Nephron progenitor cell (in vitro differentiated cells): ENCODE measurements at places on chromosomes 13 and 19.

- DNase-seq: no peak
These were observed 3.7 kb upstream of the TYROBP start for GRCh38 chr19:35911790-35912189.

DNA sequence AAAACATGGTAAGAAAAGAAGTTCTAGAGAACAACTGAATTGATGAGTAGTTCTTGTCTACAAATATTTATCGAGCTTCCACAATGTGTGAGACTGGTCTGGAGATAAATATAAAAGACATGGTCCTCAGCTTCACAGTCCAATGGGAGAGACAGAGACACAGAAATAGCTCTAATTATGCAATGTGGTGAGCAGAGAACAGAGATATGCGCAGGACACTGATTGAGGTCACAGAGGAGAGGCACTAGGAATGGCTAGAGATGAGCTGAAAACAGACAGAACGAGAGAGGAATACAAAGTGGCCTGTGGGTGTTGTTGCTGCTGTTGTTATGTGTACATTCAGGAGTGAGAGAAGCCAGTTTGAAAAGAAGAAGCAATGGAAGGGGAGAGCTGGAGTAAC lies 53.2 kb downstream of the GPALPP1 start:
- no peak for DNase-seq

DNA sequence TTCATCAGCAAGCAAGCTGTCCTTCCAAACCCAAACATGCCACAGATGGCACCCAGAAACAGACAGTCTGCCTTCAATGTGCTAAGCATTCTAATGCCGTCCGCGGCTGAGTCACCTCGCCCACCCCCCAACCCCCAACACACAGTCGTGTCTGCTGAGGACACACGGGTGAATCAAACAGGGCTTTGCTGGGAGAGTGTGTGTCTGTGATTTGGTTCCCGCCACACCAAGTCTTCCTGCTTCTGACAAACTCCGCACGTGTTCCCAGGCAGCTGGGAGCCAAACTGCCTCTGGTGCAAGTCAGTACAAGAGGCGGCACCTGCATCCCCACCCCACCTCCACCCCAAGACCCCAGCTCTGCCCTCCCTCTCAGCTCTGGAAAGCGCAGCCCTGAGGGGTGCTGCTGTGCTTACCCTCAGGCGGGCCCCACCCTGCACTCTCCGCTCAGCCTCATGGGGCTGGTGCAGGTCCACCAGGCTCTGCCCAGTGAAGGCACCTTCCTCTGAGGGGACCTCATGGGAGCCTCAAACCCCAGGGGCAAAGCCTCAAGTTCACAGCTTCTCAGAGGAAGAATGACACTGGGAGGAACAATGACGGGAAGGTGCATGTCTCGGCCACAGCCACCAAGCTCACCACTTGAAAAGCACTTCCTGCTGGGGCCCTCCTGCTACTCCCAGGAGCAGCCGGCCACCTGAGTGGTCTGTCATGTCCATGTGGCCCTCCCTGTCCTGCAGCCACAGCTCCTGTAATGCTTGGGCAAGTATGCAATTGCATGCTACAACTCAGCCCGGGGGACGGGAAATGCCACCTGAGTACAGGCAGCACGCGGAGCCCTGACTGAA lies 15.0 kb upstream of the SLC35E1 start:
- peak; percentile 34 for DNase-seq

DNA sequence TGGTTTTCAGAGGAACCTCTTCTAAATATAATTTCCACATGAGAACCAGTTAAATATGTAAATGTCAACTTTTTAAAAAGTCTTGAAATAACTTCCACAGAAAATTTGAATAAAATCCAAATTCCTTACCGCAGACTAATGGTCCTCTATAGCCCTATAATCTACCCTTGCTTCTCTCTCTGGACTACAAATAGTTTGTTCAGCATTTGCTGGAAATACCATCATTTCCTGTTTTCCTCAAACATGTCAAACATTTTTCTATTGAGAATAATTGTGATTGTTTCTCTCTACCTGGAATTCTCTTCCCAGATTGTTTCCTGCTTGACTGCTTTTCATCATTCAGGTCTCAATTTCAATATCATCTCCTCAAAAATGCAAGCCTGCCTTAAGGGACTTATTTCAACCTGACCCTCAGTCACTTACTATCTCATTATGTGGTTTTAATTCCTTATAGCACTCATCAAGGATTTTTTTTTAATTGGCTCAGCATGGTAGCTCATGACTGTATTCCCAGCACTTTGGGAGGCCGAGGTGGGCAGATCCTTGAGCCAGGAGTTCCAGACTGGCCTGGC lies 898.9 kb upstream of the MIR17HG start:
- no peak for DNase-seq

DNA sequence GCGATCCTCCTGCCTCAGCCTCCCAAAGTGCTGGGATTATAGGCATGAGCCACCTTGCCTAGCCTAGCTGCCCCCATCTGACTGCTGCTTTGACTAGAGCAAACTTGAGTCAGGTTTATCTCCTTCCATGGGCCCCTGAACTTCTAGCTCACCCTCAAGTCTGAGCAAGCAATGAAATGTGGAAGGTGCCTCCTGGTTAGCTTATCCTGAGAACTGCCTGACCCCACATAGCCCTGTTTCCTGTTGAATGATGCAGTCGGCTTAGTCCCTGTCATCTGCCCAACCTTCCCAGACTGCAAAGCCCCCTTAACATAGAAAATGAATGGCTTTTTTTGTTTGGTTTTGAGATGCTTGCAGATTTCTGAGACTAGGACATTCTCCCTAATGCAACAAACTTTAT lies 8.9 kb upstream of the TMEM160 start:
- no peak for DNase-seq

GRCh38 chr13:29674532-29674931 lies 79.0 kb upstream of the SLC7A1 start:
- DNase-seq: no peak

DNA sequence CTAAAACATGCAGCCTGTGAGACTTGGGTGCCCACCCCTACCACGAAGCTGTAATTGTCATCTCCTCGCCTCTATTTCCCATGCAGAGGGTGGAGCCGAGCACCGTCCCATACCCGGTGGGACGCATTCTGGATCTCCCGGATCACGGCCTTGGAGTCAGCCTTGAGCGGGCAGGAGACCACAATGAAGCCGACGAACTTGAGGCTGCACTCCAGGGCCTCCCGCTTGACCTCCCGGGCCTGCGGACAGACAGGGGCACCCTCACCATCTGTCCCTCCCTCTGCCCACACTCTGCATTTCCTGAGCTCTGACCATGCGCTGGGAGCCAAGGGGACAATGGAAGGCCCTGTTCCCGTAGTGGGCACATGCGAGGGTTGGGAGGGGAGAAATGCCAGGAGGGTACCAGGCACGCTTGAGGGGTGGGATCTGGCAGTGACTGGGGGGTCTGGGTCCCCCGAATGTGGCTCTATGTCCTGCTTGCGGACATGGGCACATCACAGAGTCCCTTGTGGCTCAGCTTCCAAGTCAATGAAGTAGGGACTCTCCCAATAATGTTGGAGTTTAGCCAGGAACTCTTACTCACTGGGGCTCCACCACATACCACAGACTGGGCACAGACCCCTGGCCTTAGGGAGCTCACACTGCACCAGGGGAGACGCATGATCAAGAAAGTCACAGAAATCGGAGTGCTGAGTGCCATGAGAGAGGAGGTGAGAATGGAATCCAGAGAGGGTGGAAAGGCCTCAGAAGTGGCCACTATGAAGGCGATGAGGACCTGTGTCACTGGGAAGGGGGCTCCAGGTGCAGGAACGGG lies 9.2 kb upstream of the GMIP start:
- DNase-seq: no peak

DNA sequence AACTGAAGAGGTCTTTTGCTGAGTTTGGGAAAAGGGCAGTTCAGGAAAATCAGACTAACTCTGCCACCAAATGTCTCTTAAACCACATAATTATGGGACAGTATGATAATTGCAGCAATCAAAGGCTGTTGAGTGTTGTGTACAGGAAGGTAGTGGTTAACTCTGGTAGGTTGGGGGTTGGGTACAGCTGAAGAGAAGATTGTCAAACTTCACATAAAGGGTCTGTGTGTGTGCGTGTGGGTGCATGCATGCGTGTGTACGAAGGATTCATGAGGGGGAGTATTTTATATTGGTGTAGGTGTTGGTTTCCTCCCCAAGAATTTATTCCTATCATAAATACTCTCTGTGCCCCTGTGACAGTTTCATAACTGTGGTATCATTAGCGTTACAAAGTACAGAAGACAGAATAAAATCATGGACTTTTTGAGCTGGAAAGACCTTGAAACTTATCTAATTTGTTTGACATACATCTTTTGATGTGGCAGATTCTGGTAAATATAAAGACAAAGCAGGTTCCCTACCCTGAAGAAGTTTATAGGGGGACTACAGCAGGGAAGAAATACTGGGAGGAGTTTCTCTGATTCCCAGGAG lies 94.1 kb downstream of the PCCA start:
- DNase-seq: no peak

DNA sequence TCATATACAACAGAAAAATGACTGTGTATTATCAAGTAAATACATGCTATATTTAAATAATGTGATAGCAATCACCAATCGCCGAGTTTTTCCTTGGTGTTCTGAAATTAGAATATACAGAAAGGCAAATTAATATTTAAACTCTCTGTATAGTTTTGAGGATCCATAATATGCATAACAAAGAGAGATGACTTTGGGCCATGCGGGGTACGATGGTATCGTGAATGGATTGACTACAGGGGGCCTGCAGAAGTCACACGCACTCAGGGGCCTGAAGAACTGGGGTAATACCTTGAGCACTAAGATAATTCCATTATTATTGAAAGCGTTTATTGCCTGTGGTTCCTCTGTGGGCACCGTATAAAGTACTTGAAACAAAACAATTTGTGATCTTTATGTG lies 314.0 kb downstream of the TEX29 start:
- no peak for DNase-seq

DNA sequence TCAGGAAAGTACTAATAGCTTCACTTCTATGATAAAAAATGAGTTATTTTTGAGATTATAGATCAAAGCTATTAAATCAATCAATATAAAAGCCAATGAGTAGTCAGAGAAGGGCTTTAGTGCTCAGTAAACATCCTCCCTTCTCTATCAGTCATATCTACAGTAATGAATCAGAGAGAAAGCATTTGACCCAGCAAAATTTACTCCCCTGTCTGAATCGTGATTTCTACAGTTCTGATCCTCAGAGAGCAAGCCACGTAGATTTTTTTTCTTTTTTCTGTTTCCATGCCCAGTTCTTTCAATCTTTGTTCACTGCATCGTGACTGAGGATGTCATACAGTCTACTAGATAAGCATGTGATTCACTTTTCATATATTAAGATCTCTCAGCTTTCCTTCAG lies 16.2 kb upstream of the MBNL2 start:
- DNase-seq: no peak

DNA sequence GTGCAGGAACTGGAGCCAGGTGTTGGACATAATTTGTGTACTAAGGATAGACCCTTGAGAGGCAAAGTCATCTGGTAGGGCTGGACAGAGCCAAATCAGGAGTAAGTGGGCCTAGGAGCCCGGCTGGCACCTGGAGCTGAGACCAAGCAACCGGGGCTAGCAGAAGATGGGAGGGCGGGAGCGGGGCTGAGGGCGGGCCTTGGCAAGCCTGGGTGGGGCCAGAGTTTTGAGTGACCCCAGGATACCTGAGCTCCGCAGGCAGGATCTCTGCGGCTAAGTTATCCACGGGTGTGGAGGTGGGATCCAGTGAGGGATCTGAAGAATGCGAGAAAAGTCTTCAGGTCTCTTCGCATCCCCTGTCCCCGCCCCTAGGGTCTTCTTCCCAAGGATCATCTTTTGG lies 8.2 kb downstream of the HOOK2 start:
- DNase-seq: no peak

DNA sequence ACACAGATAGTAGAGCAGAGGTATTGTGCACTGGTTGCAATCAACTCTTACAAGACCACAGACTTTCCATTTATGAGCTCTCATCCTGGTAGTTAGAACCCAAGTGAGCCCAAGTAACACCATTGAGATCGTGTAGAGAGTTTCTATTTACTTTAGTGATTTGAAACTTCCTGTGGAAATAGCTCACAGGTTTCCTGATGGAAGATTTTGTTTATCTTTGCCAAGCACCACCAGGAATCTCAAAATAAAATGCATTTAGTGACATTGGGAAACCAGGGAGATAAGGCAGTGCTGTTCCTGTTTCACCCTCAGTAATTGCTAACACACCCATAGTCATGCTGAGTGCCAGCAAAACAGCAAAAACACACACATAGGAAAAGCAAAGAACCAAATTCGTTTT lies 102.5 kb downstream of the FLT1 start:
- DNase-seq: no peak

GRCh38 chr19:51034704-51035103 lies at the start of gene KLK12:
TSS of gene KLK12 (minus strand) at chr19:51035002. CDS start at chr19:51034621, 381 bp downstream.
- DNase-seq: no peak

GRCh38 chr19:29576761-29577648 lies 29.1 kb upstream of the POP4 start:
- no peak for DNase-seq

DNA sequence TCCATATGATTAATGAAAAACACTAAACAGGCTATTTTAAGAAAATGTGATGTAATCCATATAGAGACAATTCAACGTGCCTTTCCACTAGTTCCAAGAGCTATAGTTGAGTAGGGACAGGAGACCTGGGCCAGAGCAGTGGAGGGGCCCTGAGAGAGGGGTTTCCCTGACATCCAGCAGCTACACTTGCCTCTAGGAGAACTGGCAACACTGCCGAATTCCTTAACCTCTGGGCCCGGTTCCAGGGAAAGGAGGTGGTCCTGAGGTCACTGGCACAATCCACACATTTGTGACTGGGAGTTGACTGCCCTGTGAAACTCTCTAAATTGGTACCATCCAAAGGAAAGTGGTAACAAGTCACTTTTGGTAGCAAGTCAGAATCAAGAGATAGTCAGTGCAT lies 264.4 kb downstream of the DCLK1 start:
- no peak for DNase-seq

GRCh38 chr13:77009011-77009410 lies 17.1 kb downstream of the CLN5 start:
- DNase-seq: no peak

- no peak for DNase-seq
These were observed 23.1 kb downstream of the SIAH3 start for GRCh38 chr13:45828256-45828968.

- DNase-seq: peak; percentile 41
These were observed 411.6 kb upstream of the SLITRK5 start for GRCh38 chr13:87259479-87260083.

GRCh38 chr13:30486230-30487074 lies 20.7 kb upstream of the HMGB1 start:
- DNase-seq: no peak

- DNase-seq: no peak
These were observed 33.0 kb upstream of the SGCG start for GRCh38 chr13:23147827-23148226.

DNA sequence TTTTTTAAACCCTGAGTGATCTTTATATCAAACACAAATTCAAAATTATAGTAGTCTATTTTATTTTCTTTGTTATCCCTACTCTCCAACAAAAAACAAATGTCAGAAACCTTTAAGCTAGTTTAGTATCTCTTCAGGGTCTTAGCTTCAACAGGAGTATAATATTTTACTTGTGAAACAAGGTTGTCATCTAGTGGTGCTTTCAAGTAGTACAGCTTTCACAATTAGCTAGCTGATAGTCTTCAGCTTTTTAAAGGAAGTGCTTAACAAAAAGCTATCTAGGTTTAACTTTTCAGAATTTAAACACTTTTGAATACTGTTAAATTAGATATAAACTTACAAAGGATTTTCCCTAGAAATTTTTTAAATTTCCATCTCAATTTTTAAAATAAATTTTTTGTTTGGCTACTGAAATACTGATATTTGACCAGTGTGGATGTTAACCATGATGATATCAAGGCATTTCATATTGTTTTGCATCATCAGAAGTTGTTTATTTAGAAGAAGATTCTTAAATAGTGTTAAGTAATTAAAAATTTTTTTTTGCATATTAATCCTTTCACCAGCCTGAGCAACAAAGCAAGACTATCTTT lies 34.2 kb downstream of the TDRD3 start:
- DNase-seq: peak; percentile 3
